ENCODE measurements at places on chromosomes 7 and 10.

DNA sequence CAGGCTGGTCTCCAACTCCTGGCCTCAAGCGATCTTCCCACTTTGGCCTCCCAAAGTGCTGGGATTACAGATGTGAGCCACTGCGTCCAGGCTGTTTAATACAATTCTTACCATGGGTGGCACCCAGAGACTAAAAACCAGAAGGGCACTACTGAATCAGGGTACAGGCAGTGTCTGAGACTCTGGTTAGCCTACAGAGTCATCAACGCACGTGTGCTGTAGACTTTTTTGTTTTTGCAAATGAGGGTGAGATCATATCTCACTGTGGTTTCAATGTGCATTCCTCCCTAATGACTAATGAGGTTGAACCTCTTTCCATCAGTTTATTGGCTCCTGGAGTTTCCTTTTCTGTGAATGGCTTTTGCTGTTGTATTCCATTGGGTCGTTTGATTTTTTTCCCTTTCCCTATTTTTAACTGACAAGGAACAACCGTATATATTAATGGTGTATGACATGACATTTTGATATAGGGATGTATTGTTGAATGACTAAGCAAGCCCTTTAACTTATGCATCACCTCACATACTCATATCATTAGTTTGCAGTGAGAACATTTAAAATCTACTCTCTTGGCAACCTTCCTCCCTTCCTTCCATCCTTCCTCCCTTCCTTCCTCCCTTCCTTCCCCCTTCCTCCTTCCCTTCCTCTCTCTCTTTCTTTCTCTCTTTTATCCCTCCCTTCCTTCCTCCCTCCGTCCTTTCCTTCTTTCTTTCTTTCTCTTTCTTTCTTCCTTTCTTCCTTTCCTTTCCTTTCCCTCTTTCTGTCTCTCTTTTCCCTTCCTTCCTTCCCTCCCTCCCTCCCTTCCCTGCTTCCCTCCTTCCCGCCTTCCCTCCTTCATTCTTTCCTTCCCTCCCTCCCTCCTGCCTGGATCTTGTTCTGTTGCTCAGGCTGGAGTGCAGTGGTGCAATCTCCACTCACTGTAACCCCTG lies 9.3 kb upstream of the TMEM270 start:
- H3K27ac ChIP-seq: no peak overlapping the region
- no peaks in the 10 kb centered on the region for H3K36me3 ChIP-seq
- DNase-seq: no peak
- H3K4me1 ChIP-seq: peaks cover 7% of the 10 kb centered on the region

- no peak overlapping the region for H3K27ac ChIP-seq
- no peak overlapping the region for H3K4me3 ChIP-seq
- no peaks in the 10 kb centered on the region for H3K4me1 ChIP-seq
- DNase-seq: no peak
Observed at GRCh38 chr10:123021517-123021916, 12.7 kb downstream of the ACADSB start.

DNA sequence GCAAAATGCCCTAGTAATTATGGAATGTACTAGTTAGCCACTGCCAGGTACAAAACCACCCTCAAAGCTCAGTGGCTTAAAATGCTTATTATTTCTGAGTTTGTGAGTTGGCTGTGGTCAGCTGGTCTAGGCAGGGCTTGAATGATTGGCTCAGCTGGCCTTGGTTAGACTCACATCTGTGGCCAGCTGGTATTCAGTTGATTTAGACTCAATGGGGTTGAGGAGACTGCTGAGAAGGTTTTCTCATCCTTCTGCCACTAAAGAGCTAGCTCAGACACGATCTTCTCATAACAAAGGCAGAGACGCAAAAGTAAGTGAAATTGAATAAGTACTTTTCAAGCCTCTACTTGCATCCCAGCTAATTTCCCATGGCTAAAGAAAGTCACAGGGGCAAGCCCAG lies 57.1 kb upstream of the CYP2C18 start:
- no peak overlapping the region for H3K27ac ChIP-seq
- no peaks in the 10 kb centered on the region for H3K4me1 ChIP-seq
- H3K36me3 ChIP-seq: no peaks in the 10 kb centered on the region
- no peaks in the 10 kb centered on the region for H3K27me3 ChIP-seq
- no peak for DNase-seq

DNA sequence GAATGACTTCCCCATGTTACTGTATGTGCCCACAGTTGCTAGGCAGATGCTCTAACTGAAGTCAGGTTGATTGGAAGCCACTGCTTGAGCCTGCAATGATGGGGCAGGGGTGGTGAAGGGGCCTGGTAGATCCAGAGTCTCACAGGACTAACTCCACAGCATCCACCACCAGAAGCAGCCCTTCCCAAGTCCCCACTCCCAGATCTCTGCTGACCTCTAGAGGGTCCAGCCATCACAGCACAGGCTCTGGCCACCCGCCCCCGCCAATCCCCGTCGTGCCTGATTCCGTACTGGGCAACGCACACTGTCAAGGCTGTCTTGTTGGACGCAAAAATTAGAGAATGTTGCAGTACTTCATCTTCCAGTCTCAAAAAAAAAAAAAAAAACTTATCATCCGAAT lies 136.8 kb upstream of the PDE1C start:
- no peak for DNase-seq
- H3K27me3 ChIP-seq: no peaks in the 10 kb centered on the region
- no peaks in the 10 kb centered on the region for H3K36me3 ChIP-seq
- no peaks in the 10 kb centered on the region for H3K4me1 ChIP-seq

DNA sequence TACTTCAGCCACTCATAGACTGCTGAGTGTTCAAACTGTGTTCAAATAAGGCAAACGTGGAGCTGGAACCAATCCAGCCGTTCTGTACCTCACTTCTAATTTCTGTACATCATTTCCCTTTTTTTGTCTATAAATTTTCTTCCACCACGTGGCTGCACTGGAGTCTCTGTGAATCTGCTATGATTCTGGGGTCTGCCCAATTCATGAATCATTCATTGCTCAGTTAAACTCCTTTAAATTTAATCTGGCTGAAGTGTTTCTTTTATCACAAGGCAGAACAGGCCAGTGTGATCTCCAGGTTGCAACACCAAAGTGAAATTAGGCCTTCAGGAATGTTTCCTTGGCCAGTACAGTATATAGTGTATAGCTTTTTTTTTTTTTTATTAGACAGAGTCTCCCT lies 53.5 kb downstream of the DNAJC12 start:
- H3K4me3 ChIP-seq: no peak overlapping the region
- no peaks in the 10 kb centered on the region for H3K4me1 ChIP-seq
- H3K36me3 ChIP-seq: no peaks in the 10 kb centered on the region
- no peak overlapping the region for H3K27ac ChIP-seq
- H3K27me3 ChIP-seq: no peaks in the 10 kb centered on the region

DNA sequence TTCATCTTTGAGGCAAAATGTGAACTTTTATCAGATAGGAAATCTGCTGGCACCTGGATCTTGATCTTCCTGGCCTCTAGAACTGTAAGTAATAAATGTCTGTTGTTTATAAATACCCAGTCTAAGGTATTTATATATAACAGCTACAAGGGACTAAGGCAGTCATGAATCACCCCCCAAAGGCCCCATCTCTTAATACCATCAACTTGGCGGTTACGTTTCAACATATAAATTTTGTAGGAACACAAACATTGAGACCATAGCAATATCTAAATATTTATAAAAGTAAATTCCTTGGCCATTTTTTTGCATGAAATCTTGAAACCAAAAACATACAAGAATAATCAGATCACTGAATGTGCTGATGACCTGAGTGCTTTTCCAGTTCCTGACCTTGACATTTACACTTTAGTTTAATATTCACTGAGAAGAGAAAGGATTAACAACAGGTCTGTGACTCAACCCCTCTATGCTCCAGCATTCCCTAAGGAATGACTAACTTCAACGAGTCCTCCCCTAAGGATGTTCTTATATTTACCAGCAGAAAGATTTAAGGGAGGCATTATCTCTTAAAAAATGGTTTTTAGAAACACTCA lies 1438.5 kb upstream of the CELF2 start:
- H3K4me3 ChIP-seq: no peak overlapping the region
- H3K36me3 ChIP-seq: no peaks in the 10 kb centered on the region
- no peak for DNase-seq
- no peaks in the 10 kb centered on the region for H3K27me3 ChIP-seq

GRCh38 chr7:137838706-137839315 lies 8.0 kb downstream of the DGKI start:
- DNase-seq: no peak
- H3K36me3 ChIP-seq: no peaks in the 10 kb centered on the region
- H3K4me1 ChIP-seq: no peaks in the 10 kb centered on the region
- H3K27ac ChIP-seq: no peak overlapping the region
- H3K4me3 ChIP-seq: no peak overlapping the region
- H3K27me3 ChIP-seq: peaks cover 5% of the 10 kb centered on the region

- no peaks in the 10 kb centered on the region for H3K36me3 ChIP-seq
- H3K27me3 ChIP-seq: no peaks in the 10 kb centered on the region
- no peak overlapping the region for H3K27ac ChIP-seq
- no peak for DNase-seq
Observed at GRCh38 chr10:26323219-26323618, 106.6 kb downstream of the GAD2 start.
